ENCODE measurements at places on chromosomes 13 and 19.

DNA sequence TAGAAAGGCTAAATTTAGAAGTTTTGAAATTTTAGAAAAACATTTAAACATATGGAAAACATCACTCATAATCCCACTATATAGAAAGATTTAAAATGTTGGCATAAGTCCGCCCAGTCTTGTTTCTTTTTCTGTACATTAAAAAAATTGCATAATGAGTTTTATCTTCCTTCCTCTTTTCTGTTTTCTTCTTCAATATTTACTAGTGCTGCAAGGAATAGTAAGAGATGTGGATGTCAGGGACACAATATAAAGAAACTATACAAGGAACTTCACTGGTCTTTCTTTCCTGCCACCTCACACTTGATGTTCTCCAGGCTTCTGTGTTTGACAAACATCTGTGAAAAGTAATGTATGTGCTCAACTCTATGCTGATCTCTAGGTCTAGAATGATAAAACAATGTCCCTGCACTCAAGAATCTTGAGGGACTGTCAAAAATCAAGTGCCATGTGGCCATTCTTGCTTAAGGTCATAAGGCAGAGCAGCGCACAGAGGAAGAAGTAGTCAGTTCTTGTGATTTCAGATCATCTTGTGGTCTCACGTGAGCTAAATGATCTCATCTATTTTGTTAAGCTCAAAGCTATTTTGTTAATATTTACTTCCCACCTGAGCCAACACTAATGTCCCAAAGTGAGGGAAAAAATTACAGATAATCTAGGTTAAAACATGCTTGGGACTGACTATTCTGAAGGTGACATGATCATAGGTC, 186.9 kb upstream of the OBI1 start:
- no peak for DNase-seq

DNA sequence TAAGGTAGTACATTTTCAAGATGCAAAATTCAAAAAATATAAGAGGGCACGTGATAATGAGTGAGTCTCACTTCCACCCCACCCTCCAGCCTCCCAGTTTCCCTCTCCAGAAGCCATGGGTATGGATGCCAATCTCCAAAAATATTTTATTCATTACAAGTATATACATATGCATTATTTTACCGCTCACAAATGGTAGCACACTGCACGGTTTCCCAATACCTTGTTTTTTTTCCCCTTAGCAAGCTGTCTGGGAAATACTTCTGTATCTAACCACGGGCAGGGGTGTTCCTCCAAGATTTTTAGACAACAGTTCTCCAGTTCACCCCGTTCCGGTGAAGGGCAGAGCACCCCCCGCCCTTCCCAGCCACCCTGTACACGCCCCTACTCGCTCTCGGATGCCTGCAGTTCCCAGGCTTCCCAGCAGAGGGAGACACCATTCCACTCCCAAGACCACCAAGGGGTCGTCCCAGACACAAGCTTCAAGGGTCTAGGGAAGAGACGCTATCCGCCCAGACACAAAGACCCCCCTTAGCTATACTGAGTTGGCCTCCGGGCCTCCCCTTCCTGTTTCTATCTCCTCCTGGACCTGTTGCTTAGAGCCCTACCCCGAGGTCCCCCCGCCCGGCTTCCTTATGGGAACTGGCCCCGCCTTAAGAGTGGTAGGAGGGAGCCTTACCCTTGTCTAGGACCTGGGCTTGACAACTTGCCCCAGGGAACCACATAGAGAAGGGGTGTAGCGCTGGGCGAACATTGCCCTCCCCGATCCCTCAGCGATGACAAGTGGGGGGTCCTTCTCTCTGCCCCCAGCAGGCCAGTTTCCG, 1.1 kb upstream of the FXYD3 start:
- peak; percentile 45 for DNase-seq

- no peak for DNase-seq
Observed at GRCh38 chr13:73166204-73166603, 107.4 kb downstream of the KLF5 start.

DNA sequence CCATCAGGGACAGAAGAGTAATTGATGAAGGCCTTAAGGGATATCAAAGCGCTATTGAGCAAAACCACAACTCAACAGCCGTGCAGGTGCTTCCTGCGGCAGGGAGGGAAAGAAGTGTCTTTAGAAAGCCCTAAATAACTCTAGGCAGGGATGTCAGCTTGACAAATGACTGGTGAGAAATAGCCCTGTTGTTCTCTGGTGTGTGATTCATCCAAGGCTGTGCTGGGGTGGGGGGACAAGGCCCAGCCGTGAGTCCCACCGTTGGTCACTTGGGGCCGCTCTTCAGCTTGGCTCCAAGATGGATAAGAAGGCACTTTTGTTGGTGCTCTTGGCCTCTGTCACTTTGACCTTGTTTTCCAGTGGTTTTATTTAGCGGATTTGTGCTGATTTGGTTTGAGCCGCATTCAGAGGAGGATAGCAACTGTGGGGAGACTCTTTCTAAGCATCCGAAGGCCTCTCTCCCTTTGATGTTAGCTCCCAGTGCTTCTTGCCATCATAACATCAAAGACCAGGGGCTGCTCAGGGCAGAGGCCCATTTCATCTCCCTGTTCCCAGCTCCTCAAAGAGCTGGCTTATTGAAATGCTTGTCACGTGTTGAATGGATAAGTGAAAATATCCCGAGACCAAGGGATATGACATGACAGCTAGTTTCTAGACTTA, 130.3 kb upstream of the SERP2 start:
- DNase-seq = no peak

GRCh38 chr13:44107357-44108121, 227.8 kb downstream of the LACC1 start:
- no peak for DNase-seq

DNA sequence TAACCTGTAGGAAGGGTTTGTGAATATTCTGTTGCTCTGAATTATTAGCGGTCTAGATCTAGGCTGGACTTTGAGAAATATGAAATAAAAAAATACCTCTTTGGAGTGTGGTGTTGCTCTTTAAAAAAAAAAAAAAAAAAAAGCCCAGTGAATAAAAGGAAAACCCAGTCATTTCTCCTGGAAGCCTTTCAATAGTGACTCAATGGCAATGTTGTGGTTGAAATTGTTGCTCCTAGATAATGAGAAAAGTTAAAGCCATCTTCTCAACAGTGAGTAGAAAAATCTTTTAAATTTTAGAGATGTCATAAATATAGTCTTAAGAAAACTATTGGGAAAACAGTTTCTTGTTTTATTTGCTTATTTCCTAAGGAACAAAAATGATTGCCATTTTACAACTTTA, 135.3 kb downstream of the RFC3 start:
- no peak for DNase-seq

DNA sequence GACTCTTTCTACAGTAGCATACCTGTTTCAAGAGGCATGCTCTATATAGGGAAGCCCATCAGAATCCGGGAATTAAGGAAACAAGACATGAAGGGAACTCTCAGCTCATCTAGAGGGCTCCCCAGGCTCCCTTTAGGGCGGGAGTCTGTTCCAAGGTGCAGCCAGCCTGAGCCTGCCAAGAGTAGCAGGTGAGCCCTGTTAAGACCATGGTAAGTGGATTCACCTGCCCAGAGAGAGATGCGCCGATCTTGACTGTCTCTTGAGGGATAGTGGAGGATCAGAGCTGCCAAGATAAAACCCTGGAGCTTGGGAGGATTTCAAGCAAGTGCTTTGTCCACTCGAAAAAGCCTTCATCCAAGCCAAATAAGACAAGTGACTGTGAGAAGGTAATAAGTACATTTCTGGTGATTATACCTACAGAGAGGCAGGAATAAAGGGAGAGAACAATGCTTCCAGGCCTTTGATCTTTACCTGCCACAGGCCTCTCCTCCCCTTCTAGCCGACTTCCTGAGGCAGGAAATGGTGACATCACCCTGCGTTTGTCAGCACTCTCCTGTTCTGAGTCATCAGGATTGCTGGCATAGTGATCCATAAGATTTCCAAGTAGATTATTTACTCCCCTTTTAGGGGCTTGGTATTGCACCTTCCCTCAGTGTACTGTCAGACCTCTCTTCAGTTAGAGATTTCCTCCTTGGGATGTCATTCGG, 31.5 kb downstream of the KLF5 start:
- DNase-seq = no peak

- no peak for DNase-seq
Observed at GRCh38 chr13:98299235-98299965, 122.3 kb upstream of the RNF113B start.
